Lung (tissue), 17 donors: ENCODE measurements at places on chromosomes 2 and 18.

DNA sequence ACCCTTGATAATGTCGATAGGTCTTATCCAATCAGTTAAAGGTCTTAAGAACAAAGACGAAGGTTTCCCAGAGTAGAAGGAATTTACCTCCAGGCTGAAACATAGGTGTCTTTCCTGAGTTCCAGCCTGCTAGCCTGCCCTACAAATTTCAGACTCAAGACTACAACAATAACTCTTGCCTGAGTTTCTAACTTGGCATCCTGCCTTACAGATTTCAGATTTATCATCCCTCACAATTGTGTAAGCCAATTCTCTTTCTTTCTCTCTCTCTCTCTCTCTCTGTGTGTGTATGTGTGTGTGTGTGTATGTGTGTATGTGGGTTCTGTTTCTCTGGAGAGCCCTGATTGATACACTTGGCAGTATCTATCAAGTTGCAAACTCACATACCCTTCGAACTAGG is 37.2 kb upstream of the B4GALT6 start:
- peak; percentile 14 for DNase-seq

GRCh38 chr2:241985986-241986329 is 116.4 kb downstream of the RTP5 start:
- no peak for DNase-seq

DNA sequence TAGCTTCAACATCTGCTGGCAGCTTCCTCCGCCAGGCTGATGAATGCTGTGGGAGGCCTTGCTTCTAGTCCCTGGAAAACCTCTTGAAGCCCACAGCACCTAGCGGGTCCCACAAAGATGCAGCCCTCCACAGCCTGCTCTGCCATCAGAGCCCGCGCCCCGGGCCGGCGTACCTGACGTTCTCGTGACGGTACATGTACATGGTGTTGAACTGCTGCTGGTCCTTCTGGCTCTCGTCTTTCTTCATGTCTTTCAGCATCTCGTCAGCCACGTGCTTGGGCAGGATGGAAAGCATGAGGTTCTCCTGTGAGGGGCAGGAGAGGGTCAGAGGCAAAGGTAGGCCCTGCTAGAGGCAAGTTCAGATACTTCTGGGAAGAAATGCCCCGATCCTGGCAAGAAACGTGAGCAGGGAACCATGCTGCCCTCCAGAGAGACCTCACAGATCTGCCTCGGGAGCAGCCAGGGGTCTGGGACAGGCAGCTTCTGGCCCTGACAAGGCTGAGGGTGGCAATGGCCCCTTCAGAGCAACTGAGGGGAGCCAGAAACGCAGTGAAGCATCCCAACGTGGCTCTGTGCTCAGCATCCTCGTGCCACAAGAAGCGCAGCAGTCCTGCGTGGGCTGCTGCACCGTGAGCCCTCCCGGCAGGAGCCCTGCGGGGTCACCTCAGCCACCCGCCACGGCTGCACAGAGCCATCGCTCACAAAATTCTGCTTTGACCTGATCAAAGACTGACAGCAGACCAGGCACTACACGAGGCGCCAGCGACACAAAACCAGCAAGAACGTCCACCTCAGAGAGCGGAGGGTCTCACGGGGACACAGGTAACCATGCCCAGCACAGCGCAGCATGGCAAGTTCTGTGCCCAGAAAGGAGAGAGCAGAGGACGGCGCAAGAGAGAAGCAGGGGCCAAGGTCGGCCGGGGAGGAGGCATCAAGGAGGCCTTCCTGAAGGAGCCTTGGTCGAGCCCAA is 49.1 kb downstream of the CENPO start:
- DNase-seq = no peak

GRCh38 chr18:79187532-79188277 is 118.5 kb downstream of the ATP9B start:
- DNase-seq = no peak

GRCh38 chr18:44246001-44246400 is 434.7 kb upstream of the SETBP1 start:
- DNase-seq = no peak

GRCh38 chr2:47061944-47062678 is 93.0 kb downstream of the STPG4 start:
- peak; percentile 72 for DNase-seq

- DNase-seq = no peak
Observed at GRCh38 chr18:63180321-63180720, 139.2 kb downstream of the BCL2 start.
